ENCODE measurements at places on chromosomes 3 and 15.
A peak's percentile ranks its signal among the peaks of the same experiment; 100 is the strongest.

DNA sequence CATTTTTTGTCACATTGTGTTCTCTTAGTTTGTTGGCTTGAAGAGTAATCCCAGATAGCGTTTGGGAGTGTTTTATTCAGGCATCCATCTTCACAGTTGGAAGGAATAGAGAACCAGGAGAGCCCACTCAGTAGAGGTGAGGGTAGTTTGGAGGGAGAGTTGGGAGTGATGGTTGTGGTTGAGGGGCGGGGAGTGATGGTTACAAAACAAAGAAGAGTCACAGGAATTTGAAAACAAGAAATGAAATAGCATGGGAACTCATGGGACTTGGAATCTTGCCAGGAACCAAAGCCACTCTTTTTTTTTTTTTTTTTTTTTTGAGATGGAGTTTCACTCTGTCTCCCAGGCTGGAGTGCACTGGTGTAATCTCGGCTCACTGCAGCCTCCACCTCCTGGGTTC lies 36.3 kb downstream of the DUT start:
- DNase-seq: no peak

DNA sequence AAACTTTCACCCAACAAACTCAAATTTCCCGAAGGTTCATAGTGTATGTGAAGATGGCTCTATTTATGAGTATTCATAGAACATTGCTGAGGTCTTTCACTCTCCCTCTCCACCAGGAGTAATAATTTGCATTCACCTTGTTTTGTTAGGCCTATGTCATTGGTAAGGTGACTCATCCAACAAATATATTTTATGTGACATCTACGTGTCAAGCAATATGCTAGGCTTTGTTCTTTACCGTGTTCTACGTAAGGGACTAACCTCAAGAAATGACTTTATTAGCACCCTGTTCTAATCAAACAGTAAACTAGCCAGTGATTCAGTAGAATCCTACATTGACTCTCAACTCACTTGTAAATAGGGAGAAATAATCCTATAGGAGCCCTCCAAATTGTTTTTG lies 334.4 kb downstream of the FGF12 start:
- DNase-seq: no peak

DNA sequence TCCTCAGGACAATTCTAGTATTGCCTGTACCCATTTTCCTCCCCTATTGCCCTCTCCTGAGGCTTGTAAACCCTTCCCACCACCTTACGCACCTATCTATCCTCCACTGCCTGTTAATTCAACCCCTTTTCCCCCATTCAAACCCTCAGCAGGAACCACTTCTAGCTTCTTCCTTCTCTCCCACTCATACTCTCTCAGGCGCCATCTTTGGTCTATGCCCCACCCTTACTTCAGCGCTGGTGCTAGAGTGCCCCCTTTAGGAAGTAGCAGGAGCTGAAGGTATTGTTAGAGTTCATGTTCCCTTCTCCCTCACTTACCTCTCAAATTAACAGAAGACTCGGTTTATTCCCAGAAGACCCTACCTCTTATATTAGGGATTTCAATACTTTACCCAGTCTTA lies 121.8 kb upstream of the NLGN1 start:
- DNase-seq: peak; percentile 22

DNA sequence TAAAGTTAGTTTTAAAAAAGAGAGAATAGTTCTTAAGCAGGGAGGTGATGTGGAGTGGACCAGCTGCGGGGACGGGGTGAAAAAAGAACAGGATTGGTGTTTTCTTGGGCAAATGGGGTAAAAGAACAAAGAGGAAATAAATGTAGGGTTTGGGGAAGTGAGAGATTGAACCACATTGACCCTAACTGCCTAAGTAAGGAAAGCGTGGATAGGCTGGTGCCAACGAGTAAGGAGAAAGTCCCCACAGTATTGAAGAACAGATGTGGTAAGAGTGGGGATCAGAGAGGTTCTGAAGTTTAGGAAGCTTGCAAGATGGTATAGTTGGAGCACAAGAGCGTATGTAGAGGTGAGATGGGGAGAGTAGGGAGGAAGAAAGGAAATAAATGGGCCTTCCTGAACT lies 17.0 kb downstream of the IREB2 start:
- DNase-seq: peak; percentile 55

DNA sequence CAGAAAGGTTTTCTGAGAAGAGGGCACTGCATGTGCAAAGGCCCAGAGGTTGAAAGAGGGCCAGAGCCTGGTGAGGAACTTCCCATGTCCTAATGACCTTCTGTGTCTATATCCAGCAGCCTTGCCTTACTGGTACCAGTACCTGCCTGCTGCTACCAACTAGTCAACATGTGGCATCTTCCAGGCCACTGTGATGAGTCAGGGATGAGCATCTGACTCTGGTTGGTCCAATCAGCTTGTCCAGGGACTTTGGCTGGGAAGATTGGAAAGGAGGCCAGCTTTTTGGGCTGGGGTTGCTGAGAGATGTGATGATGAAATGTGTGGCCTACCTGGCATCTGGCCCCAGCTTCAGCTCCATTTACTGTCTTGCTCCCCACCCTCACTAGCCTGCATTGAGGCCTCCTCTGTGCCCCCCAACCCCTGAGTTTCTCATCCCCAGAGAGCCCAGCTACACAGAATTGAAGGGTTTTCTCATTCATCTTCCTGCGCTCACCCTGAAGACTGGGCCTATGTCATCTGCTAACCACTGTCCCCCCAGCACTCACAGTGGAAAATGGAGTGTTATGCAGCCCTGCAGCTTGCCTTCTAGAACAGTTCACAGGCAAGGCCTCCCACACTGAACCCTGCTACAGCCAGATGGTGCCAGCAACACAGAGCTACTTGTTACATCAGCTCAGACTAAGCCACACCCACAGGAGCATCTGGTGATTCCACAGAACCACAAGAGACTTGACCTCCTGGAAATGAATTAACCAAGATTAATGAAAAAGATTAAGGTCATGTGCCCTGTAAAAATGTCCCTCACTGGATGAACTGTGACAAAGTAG lies 1.3 kb upstream of the TWF2 start:
- DNase-seq: peak; percentile 96

- DNase-seq: no peak
Measured at GRCh38 chr3:157551961-157552360, 48.7 kb upstream of the VEPH1 start.

GRCh38 chr3:31079689-31080088 lies 185.2 kb upstream of the GADL1 start:
- DNase-seq: no peak

DNA sequence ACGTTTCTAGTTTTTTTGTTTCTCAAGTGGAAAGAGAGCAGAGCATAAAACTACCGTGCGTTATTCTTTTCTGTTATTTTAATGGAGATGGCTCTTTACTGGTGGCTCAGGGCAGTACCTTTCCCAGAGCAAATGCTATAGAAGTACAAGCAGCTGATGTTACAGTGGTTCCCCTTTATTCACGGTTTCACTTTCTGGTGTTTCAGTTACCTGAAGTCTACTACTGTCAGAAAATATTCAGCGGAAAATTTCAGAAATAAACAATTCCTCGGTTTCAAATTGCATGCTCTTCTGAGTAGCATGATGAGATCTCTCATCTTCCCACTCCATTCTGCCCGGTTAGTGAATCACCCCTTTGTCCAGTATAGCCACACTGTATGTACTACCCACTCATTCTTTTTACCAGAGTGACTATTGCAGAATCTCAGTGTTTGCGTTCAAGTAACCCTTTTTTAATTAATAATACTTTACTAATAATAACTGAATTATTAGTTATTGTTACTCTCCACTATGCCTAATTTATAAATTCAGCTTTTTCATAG lies 597.5 kb upstream of the ROBO2 start:
- DNase-seq: no peak

GRCh38 chr3:39317571-39318169 lies 11.8 kb upstream of the CCR8 start:
- peak; percentile 74 for DNase-seq

DNA sequence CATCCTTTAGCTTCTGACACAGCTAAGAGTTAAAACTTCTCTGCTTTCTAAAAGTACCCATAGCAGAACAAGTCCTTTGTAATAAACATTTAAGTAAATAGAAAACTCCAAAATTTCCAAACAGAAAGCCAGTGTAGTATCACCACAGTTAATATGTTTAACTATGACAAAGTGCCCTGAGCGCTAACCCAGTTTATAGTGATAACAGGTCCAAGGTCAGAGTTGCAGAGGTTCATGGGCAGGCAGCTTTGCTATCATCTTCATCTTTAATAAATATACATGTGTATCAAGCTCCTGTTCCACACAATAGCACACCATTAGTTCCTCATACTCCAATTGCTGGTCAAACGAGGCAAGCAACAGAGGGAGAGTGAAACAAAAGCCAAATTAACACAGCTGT lies 12.4 kb upstream of the TOP2B start:
- no peak for DNase-seq

GRCh38 chr15:56371495-56372147 lies 6.4 kb downstream of the TEX9 start:
- DNase-seq: no peak

DNA sequence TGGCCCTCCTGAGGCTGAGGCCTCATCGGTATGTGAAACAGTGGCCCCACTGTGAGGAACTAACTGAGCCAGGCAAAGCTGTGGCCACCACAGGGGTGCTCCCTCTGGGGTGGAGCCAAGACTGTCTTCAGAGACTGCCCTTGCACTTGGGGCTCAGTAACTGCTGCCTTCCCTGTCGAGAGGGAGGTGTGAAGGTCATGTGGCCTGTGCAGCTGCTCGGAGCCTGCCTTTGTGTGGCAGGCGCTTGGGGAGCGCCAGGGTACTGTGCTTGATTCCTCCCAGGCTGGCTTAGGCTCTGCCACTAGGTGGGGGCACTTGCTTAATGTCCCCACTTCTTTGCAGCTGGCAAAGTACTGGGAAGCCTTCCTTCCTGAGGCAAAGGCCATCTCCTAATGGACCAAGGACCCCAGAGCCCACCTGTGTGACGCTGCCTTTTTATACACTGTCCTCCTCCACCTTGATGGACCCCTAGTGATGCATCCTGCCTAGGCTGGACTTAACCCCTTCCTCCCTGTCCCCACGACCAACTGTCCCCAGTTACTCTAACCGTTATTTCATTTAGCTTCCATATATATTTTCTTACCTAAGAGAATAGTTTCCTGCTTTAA lies 14.2 kb upstream of the SNX22 start:
- peak; percentile 58 for DNase-seq

DNA sequence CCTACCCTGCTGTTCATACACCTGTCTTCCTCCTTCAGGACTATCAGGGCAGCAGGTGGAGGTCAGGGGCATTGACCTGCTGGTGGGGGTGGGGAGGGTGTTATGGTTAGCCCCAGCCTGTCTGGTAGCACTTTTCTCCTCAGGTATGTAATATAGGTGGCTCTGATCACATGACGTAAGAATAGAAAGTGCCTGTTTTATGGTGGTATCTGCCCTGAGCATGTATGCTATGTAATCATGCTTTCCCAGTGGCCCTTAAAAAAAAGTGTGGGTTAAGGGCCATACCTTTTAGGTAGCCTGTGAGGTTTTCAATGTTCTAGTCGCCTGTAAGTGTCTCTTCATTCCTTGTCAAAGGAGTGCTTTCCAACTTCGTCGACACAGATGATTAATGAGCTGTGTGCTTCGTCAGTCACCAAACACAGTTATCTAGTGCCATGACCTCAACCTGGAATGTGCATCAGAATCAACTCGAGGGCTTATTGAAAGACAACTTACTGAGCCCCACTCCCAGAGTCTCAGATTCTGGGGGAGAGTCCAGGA lies 86.3 kb downstream of the KLHL25 start:
- DNase-seq: no peak

- DNase-seq: no peak
Measured at GRCh38 chr15:70643106-70643782, 120.1 kb downstream of the UACA start.

- no peak for DNase-seq
Measured at GRCh38 chr3:96677156-96677555, 137.2 kb upstream of the EPHA6 start.

- no peak for DNase-seq
Measured at GRCh38 chr15:96421178-96421601, 90.7 kb downstream of the NR2F2 start.

- DNase-seq: peak; percentile 89
Measured at GRCh38 chr15:56249092-56249491, 5.4 kb upstream of the RFX7 start.

DNA sequence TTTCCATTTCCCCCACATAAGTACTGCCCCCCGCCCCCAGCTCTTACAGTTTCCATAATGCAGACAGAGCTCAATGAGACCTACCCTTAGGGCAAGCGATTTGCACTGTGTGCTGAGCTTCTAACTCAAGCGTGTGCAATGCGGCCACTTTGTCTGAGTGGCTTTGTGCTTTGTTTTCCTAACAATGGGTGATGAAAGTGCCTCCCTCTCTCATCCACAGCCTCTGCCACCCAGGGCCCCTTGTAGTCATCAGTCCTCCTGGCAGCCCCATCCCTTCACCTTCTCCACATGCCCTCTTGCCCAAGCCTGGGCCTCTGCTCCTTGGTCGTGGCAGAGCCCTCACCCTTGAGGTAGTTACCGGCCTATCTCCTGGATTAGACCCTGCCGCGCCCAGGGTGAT lies 17.2 kb downstream of the DAPK2 start:
- DNase-seq: no peak

GRCh38 chr3:183252973-183253527 lies at the start of gene B3GNT5:
B3GNT5 (plus strand) TSS chr3:183253253; CDS start chr3:183269799, 16,546 bp downstream.
- DNase-seq: peak; percentile 51

DNA sequence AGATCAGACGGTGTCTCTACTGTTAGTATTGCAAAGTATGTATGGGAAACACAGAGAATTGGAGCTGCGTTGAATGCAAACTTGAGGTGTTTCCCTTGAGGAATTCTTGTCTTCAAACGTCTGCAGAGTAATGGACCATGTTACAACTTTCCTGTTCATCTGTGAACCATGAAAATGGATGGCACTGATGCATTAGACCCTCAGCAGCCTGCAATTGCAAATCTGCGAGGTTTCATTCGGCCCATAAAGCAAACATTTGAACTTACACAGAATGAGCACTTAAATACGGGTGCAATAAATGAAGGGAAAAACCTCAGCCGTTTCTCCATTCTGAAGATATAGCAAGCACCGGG lies 49.7 kb downstream of the LRRN1 start:
- no peak for DNase-seq

DNA sequence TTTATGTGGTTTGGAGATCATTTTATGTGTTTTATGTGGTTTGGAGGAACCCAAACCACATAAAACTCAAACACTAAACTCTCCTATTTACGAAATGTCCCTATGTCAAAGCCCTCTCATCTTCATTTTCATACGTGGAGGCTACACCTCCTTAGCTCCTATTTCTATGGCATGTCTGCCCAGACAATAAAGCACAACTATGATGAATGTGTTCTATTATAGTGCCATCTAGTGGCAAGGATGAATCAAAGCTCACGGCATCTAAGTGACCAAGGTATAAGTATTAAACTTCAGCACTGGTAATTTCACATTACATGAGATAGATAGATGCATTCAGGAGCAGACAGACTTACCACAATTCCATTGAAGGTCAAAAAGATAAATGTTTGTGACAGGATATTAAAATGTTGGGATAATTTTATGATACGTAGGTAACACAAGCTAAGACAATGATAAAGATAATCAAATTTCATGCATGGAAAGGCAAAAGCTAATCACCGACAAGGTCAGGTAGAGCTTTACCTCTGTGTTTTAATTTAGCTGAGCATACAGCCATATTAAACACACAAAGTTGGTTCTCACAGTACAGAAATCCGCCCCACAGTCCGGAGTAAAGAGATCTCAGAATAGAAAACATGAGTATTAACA lies 130.6 kb upstream of the FHIT start:
- DNase-seq: peak; percentile 77

All from hematopoietic multipotent progenitor cell treated with erythropoietin and hydrocortisone succinate and interleukin-3 and kit ligand, for 4 days (in vitro differentiated cells).